Stimulated activated CD4-positive, alpha-beta T cell treated with anti-CD3 and anti-CD28 coated beads, Interleukin-4, amount 100 ng/mL, for 48 hours (primary cell): ENCODE measurements at places on chromosomes 1 and 21.
A peak's percentile ranks its signal among the peaks of the same experiment; 100 is the strongest.

- no peak for DNase-seq
These were observed 145.4 kb downstream of the SLC45A1 start for GRCh38 chr1:8463144-8463927.

DNA sequence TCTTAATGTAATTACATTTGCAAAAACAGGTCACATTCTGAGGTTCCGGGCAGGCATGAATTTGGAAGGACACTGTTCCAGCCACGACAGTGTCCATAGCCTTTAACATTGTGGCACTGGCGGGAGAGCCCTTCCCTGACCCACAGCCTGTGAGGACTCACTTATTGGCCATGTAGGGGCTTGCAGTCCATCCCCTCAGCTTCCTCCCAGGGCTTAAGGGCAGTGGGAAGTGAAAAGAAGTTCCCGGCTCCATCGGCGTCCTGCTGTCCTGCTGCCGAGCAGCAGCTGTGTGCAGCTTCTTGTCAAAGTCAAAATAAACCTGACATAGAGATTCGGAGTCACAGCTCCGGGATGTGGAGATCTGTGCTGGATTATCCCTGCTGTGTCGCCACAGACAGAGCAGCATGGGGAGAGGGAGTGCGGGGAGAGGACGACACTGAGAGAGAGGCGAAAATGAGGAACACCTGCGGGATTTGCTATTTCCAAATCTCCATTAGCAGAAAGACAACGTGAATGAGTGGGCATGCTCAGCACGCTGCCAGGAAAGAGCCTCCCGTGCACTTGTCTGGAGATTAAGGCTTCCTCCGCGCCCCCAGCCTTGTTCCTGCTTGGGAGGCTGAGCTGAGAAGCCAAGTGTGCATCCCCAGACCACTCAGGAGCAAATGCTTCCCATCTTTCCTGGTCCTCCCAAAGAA is 260.3 kb downstream of the ASTN1 start:
- no peak for DNase-seq

- DNase-seq = no peak
These were observed 1.3 kb upstream of the SLC6A17 start for GRCh38 chr1:110148961-110149360.

GRCh38 chr1:82565146-82565545 is 764.4 kb downstream of the ADGRL2 start:
- DNase-seq = no peak

GRCh38 chr1:193348091-193348768 is 161.8 kb upstream of the B3GALT2 start:
- no peak for DNase-seq

DNA sequence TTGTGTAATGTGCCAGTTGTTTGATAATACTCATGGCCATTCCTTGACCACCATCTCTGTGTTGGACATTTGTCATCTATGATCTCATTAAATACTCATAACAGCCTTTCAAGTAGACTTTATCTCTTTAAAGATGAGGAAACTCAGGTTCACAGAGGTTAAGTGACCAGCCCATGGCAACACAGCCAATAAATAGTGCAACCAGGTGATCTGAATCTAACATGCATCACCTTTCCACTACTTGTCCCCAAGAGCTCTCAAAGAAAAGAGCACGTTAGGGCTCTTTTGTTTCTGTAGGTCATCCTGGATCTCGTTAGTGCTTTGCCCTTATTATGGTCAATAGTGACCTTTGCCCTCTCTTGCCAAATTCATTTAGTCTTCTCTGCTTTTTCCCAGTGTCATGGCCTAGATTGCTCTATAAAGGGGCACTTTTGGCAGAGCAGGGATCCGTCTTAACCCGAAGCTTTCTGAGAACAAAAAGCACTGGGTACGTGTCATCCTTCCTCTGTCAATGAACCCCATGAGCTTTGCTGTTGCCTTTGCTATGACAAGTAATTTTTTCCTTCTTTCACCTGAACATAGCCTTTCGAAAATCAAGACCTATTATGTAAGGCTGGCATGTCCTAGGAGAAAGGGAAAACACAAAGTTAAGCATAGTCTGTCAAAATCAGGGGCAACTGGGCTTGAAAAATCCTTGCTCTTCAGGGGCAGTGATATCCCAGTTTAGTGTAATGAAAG is 88.0 kb upstream of the PLXNA2 start:
- no peak for DNase-seq

- no peak for DNase-seq
These were observed 1.6 kb downstream of the UBASH3A start for GRCh38 chr21:42405064-42406013.

DNA sequence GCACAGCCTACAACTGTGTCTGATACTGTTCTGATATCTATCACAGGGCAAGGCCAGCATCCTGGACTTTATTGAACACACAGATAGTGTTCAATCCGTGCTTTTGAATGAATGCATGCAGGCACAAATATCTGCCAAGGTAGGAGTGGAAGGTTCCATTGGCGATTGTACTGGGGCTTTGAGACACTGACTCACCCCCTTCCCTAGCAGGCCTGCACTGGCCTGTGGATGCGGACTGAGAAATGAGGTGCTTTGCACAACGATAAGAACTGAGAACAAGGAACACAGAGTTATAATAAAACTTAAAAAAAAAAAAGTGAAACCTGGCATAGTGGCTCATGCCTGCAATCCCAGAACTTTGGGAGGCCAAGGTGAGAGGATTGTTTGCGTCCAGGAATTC is 62.4 kb upstream of the NGF start:
- DNase-seq = no peak

DNA sequence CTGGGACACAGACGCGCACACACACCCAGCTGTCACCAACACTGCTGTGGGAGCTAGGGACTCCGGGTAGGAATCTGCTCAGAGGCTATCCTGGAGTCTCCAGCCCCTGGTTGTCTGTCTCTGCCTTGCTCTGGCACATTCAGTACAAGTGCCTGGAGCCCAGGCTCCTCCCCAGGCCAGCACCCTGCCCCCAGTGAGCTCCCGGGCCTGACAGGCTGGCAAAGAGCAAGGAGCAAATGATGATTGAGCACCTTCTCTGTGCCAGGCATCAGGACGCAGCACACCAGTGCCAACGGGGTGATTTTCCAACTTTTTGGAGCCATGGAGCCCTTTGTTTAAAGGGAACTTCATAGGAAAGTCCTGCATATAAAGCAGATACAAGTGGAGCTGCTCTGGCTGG is 6.5 kb downstream of the CNTN2 start:
- no peak for DNase-seq

- DNase-seq = no peak
These were observed 14.0 kb downstream of the OVAAL start for GRCh38 chr1:180572760-180573159.

DNA sequence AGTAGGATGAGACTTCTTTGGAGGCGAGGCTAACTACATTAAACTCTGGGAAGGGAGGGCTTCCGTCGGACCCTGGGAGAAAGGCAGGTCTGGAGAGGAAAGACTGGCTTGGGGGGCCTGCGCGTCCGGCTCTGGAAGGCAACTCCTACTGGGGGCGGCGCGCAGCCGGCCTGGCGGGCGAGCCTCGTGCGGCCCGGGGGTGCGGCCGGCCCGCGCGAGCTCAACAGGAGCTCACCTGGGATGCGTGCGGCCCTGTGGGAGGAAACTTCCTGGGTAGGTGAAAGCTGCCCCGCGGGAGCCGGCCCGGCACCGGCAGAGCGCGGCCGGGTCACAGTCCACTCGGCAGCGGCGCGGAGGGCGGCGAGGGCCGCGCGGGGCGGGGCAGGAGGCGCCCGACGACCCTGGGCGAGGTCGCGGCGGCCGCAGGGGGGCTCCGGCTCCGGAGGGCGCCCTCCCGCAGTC is 449 bp downstream of the EPS15 start:
- peak; percentile 39 for DNase-seq

- no peak for DNase-seq
These were observed 647 bp downstream of the SDHB start for GRCh38 chr1:17053086-17053684.

GRCh38 chr1:41343790-41344699 is 17.2 kb upstream of the FOXO6 start:
- DNase-seq = no peak

DNA sequence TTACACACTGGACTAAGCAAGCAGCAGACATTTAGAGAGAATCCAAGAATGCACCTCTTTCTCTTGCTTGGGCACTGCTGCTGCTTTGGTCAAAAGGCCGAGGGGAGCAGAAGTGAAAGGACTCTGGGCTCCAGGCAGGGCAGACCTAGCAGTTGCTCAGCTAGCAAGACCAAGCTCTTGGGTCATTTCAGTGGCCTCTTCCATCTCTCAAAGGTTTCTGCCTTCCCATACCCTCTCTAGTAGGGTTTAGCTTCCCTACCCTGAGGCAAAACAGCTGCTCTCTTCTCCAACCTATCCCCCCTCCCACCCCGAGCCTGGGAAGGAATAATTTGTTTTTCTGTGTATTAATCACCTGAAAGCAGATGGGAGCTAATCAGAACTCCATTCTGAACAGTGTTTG is 25.8 kb downstream of the TFAP2E start:
- no peak for DNase-seq

DNA sequence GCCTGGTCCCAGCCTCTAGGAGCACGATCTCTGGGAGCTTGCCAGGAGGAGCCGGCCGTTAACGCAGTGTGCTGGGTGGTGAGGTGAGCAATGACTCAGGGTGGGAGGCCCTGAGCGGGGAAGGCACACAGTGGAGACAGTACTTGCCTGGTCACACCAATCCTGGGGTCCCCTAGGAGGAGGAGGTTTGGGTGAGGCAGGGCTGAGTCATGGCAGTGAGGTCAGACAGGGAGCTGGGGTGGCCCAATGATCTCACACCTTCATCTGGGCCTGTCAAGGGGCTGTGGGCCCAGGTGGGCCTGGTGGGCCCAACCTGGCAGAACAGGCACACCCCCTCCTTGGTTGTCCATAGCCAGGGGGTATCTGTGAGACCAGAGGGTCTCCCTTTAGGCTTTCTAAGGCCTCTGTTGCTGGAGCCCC is 8.6 kb upstream of the EDN2 start:
- no peak for DNase-seq

DNA sequence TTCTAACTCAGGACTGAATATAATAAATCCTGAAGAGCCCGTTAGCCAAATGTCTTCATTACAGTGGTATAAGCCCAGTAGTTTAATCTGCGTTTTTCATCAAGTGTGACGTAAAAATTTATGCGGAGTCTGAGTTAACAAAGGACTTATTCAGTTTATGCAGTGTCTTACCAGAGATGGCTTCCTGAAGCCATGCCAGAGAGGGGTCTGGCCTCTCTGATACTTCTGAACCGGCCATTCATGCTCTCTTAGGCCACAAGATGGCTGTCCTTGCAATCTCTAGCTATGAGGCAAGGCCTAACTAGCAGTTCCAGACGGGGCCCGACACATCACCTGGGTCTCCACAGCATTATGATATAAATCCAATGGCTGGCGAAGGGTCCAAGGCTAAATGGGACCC is 101.4 kb downstream of the TEX35 start:
- no peak for DNase-seq

DNA sequence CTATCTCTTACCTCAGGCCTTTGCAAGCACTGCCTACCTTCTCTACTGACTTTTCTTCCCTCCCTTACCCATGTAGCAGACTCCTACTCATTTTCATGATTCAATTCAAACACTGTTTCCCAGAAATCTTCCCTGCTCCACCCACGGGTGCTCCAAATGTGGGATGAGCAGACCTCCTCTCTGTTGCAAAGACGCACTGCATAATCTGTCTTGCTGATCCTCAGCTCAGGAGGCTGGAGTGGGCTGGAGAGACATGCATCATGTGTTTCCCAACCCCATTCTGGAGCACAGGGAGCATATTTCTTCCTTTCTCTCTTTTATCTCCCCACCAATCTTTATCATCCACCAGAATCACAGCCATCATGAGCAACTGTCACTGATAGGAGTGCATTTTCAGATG is 459.9 kb upstream of the NFIA start:
- DNase-seq = no peak

DNA sequence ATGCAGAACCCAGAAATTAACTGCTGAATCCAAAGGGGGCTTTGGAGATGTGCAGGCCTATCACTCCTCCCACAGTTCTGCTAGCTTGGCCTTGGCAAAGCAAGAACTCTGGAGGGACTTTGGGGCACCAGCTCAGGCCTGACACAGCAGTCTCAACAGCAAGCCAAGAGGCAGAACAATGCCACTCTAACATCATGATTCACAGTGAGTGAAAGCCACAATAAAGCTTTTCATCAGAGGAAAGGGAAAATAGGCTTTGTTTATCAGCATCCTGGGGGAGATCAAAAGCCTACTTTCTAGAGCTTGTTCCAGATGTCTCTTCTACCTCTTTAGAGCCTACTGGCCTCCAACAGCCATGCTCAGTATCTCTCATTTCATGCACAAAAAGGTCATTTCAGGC is 283.4 kb downstream of the KCNH1 start:
- DNase-seq = no peak

GRCh38 chr21:28971171-28971570 is 21.5 kb downstream of the LTN1 start:
- DNase-seq = no peak

DNA sequence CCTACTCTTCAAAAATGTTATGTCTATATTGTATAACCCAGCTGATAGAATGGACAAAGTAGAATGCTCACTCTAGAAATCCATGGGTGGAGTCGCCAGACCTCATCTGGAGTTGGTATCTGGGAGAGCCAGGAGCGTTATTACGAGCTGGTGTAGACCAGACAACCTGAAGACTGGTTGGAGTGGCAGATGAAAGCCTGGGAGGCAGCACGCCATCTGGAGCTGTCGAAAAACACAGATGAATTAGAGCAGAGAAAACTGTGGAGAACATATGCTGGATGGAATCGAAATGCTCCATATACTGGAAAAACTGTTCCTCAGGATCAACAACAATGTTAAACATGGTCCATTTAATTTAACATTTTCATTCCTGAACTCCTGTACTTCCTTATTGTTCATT is 333.6 kb downstream of the KCTD3 start:
- no peak for DNase-seq

DNA sequence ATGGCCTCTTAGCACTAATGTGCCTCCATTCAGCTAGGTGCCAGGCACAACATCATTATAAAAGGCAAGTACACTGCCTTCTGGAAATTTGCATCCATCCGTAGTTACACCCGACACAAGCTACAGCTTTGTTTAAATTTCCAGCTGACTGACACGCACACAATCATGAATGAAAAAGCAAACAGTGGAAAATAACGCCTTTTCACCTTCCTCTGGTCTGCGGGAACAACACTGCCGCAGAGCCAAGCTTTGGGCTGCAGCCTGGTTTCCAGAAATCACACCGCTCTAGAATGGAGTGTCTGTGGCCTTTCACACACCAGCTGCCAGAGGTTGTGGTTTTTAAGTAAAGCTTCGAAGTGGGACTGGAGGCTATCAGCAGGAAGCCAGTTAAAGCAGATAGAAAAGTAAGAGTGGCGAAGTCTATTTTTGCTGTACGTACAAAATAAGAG is 142.8 kb upstream of the COA6 start:
- no peak for DNase-seq

DNA sequence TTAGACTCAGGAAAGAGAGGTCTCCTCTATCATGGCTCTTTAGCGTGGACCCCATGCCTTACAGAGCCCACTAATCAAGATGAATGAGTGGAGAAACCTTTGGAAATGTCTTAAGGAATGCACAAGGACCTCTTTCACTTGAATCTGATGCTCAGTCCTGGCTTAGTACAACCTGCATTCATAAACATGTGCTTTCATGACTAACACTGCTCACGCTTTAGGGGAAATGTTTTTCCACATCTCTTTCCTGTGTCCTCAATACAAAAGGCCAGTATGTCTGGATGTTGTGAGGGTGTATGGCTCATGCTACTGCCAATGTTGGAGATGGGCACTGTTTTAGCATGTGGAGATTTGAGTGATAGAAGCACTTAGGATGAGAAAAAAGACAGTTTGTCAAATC is 14.2 kb upstream of the GNG12 start:
- DNase-seq = no peak

- DNase-seq = no peak
These were observed 38.7 kb upstream of the DESI2 start for GRCh38 chr1:244614113-244614836.
